ENCODE measurements at places on chromosomes 5 and 9. TPM values are rescaled to one million over a fixed set of nuclear protein-coding genes. Genes with fewer than 3 reads are reported as not detected.

ASPN gene
- polyA plus RNA-seq: not detected

GRCh38 chr9:107874591-107875369, 385.2 kb upstream of the KLF4 start:
- DNase-seq: peak; percentile 62

DNA sequence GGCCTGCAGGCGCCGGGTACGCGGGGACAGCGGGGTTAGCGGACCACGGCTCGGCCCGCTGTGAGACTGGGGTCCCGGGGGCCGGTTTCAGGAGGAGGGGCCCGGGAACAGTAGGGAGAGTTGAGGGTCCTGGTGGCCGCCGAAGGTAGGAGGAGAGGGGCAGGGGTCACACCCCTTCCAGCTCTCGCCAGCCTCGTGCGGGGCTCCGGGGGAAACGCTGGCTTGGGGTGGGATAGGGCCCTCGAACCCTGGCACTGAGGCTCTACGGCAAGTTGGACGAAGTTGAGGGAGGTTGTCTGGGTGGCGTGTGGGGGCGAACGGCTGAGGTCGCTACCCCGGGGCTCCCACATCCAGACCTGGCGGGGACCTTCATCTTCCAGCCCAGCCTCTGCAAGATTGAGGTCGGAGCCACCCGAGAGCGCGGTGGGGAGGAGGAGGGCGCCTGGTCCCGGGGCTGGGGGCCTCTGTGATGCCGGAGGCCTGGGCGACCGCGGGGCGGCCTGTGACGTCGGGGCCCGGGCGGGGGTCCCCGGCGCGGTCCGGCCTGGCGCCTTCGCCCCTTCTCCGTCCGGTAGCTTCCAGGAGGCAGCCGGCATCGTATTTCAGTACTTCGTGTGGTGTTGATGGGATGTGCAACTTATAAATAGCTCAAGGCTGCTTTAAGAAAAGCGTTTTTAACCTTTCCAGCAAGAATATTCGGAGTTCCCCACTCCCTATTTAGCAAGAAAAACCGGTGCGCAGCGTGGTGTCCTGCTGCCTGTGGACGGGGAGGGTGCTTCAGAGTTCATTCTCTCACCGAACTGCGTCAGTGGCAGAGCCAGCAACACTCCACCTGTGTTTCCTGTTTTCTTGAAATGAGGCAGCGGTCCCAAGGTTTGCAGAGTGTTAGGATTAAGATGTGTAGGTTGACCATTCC, 902 bp downstream of the HABP4 start:
- peak; percentile 8 for DNase-seq

- DNase-seq: no peak
Observed at GRCh38 chr5:148027505-148027904, 36.3 kb upstream of the SPINK5 start.

DMRT3 gene
- polyA plus RNA-seq: not detected

FAM163B gene
- not detected for polyA plus RNA-seq

CDH6 gene
- not detected for polyA plus RNA-seq
